BJ (cell line): ENCODE measurements at places on chromosomes 7 and 10.

- no peak for DNase-seq
Observed at GRCh38 chr10:45500304-45500703, 126.3 kb downstream of the ALOX5 start.

GRCh38 chr10:131430716-131431412 is 119.3 kb upstream of the TCERG1L start:
- DNase-seq = no peak

DNA sequence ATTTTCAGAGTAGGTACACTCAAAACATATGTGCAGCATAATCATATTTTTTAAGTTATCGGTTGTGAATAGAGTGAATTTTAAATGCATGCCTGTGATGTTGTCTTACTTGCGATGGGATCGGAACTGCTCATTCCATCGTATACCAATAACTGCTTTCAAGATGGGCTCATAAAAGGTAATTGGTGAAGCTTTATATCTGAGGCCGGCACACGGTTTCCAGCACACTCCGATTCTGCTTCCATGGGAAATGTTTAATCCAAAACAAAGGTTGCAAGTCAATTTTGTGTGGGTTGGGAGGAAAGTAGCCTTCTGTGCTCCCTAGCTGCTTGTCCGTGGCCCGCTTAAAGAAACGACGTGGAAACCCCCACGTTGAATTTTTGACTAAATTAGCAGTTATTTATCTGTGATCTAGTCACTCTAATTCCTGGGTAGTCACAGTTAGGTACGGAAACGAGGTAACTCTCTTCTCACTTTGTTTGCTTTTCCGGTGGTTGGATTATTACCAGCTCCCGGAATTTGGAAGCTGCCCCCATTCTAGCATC is 10.1 kb upstream of the CELF2 start:
- DNase-seq = no peak

DNA sequence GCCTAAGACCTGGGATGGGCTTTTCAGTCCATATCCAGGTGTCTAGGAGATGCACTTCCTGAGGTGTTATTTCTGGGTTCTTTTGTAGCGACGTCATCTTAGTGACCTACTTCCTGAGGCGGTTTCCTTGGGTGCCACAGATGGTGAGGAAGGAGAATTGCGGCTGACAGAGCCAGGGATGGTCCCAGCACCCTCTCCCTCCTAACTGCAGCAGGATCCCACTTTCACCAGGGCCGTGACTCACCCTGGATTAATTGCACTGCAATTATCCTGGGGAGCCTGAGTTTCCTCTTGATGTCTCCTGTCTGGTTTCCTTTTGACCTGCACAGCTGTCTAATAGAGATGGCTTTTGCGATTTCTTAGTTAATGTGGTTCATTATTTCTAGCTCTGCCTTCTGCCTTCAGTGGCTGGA is 271.7 kb downstream of the TCF7L2 start:
- no peak for DNase-seq

GRCh38 chr10:12594448-12594944 is 245.1 kb downstream of the CAMK1D start:
- no peak for DNase-seq

GRCh38 chr10:102410429-102411073 is 8.0 kb downstream of the PSD start:
- no peak for DNase-seq

GRCh38 chr7:30694218-30694745 is 12.0 kb upstream of the CRHR2 start:
- DNase-seq = no peak

DNA sequence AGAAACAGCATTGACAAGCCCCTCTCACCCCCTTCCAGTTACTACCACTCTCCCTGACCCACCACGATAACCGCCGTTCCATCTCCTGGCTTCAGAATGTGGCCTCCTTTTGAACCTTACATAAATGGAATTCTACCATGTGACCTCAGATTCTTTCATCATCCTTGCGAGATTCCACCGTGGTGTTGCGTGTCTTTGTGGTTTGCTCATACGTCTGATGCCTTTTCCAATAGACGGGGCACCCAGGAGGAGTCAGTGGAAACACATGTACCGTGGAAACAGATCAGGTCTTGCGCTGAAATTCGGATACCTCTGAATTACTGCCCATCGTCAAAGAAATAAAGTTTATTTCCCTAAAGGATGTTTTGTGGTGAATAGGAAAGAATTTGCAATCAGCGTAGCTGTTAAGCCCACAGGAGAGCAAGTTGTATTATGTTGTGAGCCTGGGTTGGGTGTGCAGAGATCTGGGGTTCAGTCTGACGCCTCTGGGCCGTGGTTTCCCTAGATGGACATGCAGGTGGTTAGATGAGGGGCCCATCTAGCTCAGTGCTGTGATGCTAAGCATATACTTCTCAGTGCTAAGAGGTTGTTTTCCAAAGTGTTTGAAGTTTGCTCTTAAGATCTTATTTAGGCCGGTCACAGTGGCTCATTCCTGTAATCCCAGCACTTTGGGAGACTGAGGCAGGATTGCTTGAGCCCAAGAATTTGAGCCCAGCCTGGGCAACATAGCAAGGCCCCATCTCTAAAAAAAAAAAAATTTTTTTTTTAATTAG is 29.1 kb downstream of the GTF2IRD1 start:
- peak; percentile 91 for DNase-seq
